WTC11 (cell line): ENCODE measurements at places on chromosomes 1 and 21.

GRCh38 chr1:47805018-47805417, 192.2 kb downstream of the TRABD2B start:
- H3K27ac ChIP-seq, result no peak overlapping the region
- no peaks in the 10 kb centered on the region; the same call in 1 of the 2 replicates for H3K4me1 ChIP-seq

DNA sequence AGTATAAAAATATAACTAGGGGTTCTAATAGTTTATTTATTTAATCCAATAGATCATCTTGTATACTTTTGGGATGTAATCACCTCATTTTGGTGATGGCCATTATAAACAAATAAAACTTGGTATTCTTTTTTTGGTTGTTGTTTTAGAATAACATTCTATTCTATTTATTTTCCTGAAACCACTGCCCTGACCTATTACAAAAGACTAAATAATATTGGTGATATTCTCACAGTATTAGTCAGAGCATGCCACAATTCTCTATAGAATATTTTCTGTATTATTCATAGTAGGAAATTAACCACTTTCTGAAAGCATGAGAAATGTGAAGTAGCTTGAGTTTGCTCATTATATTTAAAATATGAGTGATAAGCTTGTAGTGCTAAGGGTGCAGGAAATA, 54.1 kb upstream of the LRRC7 start:
- H3K4me1 ChIP-seq, result no peaks in the 10 kb centered on the region
- no peaks in the 10 kb centered on the region for H3K27me3 ChIP-seq
- no peak for DNase-seq
- no peak overlapping the region for H3K4me3 ChIP-seq
- no peaks in the 10 kb centered on the region for H3K36me3 ChIP-seq

DNA sequence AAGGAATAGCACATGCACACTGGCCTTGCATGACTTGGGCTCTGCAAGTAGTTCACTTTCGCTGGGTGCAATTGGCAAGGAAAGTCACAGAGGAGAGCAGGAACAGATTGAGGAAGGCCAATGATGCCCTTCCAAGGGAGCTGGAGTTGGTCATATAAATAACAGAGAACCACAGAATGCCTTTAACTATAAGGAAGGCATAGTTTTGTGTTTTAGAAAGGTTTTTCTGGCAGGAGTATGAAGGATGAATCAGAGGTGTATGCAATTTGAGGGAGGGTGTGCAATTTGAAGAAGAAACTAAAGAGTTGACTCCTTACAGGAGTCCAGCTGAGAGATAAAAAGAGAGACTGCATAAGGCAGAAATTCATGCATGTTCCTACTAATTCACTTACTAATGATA, 112.1 kb downstream of the PHTF1 start:
- no peaks in the 10 kb centered on the region for H3K36me3 ChIP-seq
- H3K4me3 ChIP-seq, result no peak overlapping the region
- H3K27ac ChIP-seq, result no peak overlapping the region
- DNase-seq, result no peak

GRCh38 chr21:31479714-31480113, 135.7 kb upstream of the TIAM1 start:
- H3K4me1 ChIP-seq, result peaks cover 21% of the 10 kb centered on the region
- H3K27me3 ChIP-seq, result peaks cover 6% of the 10 kb centered on the region
- H3K27ac ChIP-seq, result no peak overlapping the region

DNA sequence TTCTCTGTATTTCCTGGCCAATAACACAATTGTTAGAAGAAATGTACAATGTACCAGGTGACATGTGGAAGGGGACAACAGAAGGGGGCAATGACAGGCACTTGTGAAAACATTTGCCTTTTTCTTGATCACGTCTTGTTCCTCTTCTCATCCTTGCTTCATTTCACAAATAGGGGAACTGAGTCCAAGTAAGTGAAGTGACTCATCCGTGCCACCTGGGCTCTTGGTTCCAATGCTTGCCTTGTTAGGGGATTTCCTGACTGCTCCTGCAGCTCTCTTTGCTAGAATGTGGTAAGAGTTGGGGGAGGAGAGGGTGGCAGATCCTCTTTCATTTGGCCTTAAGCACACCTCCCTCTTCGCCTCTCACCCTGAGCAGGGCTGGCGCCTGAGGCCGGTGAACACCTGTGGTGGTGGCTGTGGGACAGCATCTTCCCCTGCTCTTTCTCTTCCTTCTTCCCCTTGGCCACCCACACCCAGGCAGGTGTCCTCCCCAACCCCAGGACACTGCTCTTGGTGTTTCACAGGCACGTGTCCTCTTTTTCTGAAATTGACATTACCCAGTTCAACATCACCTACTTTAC, 2.2 kb upstream of the RHEX start:
- no peak for DNase-seq
- H3K27me3 ChIP-seq, result no peaks in the 10 kb centered on the region; the same call in 1 of the 2 replicates
- H3K4me1 ChIP-seq, result peaks cover 13% of the 10 kb centered on the region
- no peaks in the 10 kb centered on the region for H3K36me3 ChIP-seq

DNA sequence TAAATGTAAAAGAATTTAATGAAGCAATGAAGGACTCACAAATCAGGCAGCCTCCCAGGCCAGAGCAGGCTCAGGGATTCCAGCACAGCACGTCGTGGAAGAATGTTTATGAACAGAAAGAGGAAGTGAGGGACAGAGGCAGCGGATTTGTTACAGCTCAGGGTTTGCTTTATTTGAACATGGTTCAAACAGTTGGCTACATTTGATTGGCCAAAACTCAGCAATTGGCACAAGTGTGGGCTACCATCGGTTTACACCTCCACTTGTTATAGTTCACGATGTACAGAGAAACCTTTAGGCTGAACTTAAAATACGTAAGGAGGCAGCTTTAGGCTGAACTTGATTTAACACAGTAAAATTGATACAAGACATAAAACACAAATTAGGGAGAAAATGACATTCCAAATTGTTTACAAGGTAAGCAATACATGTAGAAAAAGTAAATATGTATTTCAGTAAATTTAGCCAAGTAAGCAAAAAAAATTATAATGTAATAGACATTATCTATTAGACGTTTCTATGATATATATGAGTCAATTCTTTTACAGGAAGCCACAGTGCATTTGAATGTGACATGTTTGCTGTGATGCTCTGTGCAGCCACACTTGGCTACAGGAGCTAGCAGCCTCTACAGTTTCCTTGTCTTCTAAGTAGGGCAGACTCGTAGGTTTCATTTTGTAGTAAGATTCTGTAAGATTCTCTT, 126.5 kb downstream of the ADSS2 start:
- DNase-seq, result no peak
- no peak overlapping the region for H3K4me3 ChIP-seq
- H3K36me3 ChIP-seq, result peaks cover 24% of the 10 kb centered on the region
- peaks cover 32% of the 10 kb centered on the region for H3K4me1 ChIP-seq
- no peak overlapping the region for H3K27ac ChIP-seq

- peaks cover 9% of the 10 kb centered on the region; the same call in 1 of the 2 replicates for H3K27me3 ChIP-seq
- H3K4me1 ChIP-seq, result peaks cover 4% of the 10 kb centered on the region
- no peaks in the 10 kb centered on the region for H3K36me3 ChIP-seq
Measured at GRCh38 chr1:110829955-110830553, 42.9 kb upstream of the CD53 start.

DNA sequence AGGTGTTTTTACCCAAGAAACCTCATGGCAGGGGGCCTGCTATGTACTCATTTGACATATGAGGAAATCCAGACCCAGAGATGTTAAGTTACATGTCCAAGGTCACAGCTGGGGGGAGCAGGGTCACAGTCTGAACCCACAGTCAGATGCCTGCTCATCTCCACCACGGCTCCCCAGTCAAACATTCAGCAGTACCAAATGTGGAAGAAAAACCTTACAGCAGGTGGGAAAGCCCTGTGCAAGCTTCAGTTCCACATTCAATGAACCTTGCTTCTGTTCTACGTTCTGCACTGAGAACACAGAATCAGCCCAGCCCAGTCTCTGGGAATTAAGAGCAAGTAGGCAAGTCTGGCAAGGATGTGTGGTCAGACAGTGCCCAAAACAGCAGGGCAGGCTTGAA, 35.2 kb downstream of the LRP8 start:
- no peaks in the 10 kb centered on the region for H3K27me3 ChIP-seq
- no peak overlapping the region for H3K4me3 ChIP-seq
- no peak overlapping the region for H3K27ac ChIP-seq

DNA sequence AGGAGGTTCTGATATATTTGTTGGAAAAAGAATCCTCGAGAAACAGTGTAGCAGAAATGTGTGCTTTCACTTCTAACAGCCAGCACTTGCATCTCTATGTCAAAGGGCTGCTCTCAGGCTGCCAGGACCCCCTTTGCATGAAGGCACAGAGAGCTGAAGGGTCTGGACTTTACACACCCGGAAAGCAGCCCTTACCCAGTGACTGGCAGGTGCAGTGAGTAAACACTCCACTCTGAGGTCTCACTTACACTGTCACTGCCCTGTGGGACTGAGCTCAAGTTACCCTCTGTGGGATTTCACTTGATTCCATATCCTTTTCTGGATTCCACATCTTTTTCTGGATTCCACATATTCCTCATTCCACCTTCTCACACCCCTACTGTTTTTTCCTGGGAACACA, 40.8 kb upstream of the PPP2R5A start:
- H3K4me3 ChIP-seq, result no peak overlapping the region
- H3K4me1 ChIP-seq, result no peaks in the 10 kb centered on the region
- H3K27me3 ChIP-seq, result no peaks in the 10 kb centered on the region; the same call in 1 of the 2 replicates
- no peak for DNase-seq

DNA sequence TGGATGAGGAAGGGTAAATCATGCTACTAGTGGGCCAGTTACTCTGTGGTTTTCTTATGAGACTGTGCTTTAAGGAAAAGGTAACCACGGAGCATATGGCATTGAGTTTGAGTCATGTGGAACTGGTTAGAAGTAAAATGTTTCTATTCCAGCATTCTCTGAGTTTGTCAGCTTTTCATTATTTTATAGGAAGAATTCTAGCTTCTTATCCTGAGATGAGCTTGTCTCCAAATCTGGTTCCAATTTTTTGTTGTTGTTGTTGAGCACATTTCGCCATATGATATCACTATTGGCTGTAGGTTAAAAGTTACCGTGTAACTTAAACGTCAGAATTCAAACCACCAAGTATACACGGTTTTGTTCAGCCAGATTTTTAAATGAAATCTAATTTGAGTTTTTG, 69.9 kb downstream of the ATF6 start:
- peaks cover 23% of the 10 kb centered on the region for H3K36me3 ChIP-seq
- no peaks in the 10 kb centered on the region for H3K4me1 ChIP-seq
- H3K4me3 ChIP-seq, result no peak overlapping the region
- H3K27me3 ChIP-seq, result peaks cover 5% of the 10 kb centered on the region; the same call in 1 of the 2 replicates

GRCh38 chr1:156698995-156699394, 6.4 kb downstream of the CRABP2 start:
- H3K4me1 ChIP-seq, result peaks cover 36% of the 10 kb centered on the region
- no peak for DNase-seq
- H3K27ac ChIP-seq, result peak overlapping the region; percentile 79
- H3K4me3 ChIP-seq, result no peak overlapping the region

DNA sequence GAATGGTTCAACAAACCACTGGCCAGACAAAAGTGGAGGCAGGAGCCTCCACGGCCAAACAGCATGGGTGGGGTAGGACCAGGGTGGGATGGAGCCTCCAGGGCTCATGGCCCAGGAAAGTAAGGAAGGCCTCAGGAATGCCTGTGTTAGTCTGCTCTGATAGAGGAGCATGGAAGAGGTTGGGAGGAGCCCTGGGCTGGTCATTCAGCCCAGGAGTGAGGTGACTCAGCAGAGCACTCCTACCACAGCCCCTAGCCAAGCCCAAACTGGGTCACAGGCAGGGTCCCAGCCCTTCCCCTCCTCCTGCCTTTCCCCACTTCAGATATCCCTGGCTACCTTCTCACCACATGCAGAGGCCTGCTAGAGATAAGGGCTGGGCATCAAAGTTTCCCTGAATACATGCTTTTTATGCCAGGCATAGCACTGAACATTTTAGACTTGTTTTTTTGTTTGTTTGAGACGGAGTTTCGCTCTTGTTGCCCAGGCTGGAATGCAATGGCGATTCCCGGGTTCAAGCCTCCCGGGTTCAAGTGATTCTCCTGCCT, 3.1 kb upstream of the SHISA4 start:
- peaks cover 34% of the 10 kb centered on the region for H3K27me3 ChIP-seq
- no peak for DNase-seq
- H3K36me3 ChIP-seq, result no peaks in the 10 kb centered on the region

DNA sequence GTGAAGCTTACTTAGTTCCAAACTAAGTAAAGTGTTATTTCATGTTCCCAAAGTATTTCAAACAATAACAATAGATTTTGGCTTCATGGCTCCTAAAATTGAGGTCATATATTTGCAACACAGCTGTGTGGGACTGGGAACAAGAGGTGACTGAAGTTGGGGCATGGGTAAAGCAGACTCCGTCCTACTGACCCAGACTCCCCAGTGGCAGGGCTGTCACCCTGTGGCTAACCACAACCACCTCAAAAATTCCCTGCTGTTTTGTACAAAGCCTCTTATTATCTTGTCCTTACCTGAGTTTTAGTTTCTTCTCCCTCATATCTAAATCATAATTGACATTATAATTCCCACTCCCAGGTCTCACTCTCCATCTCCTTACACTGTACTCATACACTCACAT, 117.6 kb downstream of the PTGER3 start:
- H3K36me3 ChIP-seq, result peaks cover under 1% of the 10 kb centered on the region; the same call in 1 of the 2 replicates
- H3K4me3 ChIP-seq, result no peak overlapping the region
- DNase-seq, result no peak
- H3K4me1 ChIP-seq, result peaks cover 2% of the 10 kb centered on the region; the same call in 1 of the 2 replicates

- H3K4me3 ChIP-seq, result no peak overlapping the region
- H3K27me3 ChIP-seq, result no peaks in the 10 kb centered on the region
- no peak for DNase-seq
- no peaks in the 10 kb centered on the region for H3K4me1 ChIP-seq
Measured at GRCh38 chr1:192952646-192953045, 106.5 kb downstream of the UCHL5 start.

DNA sequence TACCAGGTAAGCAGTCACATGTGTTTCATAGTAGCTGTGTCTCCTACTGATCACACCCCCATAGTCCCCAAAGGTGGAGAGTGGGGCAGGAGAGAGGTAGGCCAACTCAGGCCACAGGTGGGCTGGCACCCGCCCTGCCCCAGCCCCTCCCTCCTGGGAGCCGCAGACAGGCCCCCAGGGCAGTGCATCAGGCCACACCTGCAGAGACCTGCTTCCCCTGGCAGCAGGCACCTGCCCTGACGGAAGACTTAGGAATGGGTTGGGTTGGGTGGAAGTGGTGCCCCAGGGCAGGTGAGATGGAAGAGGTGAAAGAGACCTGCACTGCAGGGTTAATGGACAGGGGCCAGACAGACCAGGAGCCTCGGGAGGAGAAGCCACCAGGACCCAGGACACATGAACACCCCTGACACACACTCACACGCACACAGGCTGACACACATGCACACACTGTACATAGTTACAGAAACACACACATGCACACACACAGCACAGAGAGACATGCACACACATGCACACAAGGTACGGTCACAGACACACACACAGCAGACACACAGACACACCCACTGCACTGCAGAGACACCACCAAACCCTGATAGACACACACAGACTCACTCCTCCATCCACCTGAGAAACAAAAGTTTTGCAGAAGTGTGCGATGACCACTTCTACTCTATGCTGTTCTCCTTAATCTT, 1.7 kb upstream of the COL18A1 start:
- H3K36me3 ChIP-seq, result peaks cover 7% of the 10 kb centered on the region
- no peak for DNase-seq
- H3K4me1 ChIP-seq, result peaks cover 32% of the 10 kb centered on the region
- H3K4me3 ChIP-seq, result peak overlapping the region; percentile 73
- peak overlapping the region; percentile 46; the same call in 1 of the 2 replicates for H3K27ac ChIP-seq
- H3K27me3 ChIP-seq, result peaks cover 27% of the 10 kb centered on the region
